ENCODE measurements at places on chromosomes 4 and X.
A peak's percentile ranks its signal among the peaks of the same experiment; 100 is the strongest.

DNA sequence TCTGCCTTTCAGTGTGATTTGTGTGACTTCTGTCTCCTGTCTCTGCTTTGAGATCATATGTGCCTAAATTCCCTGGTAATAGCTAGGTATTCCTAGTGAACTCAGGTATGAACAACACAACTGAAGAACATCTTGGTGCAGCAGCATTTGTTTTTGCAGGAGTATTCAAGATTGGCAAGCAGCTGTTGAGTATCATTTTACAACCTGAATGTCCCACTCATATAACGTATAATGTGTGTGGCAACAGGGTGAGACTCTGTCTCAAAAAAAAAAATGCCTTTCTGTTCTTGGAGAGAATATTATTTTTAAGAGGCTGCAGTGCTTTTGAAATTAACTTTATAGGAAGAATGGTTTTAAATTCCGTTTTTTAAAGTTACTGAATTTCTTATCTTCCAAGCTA, 7.7 kb downstream of the LSM6 start:
- no peak for DNase-seq

DNA sequence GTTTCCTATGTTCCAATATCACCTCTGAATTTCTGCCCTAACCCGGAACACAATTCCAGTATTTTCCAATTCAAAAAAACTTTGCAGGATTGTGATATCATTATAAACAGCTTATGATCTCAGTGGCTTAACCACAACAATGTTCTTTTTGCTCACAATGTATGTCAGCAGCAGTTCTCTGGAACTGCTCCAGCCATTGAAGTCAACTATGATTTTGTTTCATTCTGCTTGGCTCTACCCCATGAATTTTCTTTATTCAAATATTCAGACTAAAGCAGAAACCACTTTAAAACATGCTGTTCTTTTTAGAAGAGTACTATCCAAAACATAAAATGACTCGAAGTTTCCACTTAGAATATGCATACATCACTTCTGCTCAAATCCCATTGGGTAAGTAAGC, 1611.1 kb downstream of the ARAP2 start:
- no peak for DNase-seq

DNA sequence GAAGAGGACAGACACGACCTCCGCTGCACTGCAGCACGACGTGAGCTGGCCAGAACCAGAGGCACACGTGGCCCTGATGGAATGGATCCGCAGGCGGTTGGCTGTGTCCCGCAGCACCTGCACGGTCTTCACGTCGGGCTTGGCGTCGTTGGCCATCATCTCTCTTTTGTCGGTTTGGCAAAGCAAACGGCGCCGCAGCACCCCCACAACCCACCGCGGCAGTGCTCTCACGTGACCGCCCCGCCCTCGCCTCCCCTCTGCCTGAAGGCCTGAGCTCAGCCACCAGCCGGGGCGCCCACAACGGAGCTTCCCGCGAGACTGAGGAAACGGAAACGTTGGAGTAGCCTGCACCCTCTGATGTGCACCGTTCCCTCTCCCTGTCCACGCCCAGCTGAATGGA, at the start of gene TKTL2:
TKTL2 (minus strand) TSS at position 179 of the 400 bp plus-strand sequence; CDS start at position 159, 20 bp downstream.
- no peak for DNase-seq

GRCh38 chr4:153485860-153486259, 19.7 kb downstream of the TMEM131L start:
- DNase-seq, result no peak

DNA sequence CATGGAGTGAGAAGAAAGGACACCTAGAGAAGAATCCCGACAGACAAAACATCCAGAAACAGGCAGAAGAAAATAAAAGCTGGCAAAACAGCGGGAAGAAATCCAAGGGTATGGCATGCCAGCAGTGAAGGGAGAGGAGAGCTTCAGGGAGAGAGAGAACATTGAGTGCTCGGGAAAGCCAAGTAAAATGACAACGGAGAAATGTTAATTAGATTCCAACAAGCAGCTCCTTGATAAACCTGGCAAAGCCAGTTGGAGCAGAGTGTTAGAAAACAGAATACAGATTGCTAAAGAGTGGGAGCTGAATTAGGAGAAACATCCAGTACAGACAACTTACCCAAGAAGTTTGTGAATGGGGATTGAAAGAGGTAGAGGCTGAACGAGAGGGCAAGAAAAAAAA, 40.4 kb upstream of the MAOA start:
- no peak for DNase-seq

DNA sequence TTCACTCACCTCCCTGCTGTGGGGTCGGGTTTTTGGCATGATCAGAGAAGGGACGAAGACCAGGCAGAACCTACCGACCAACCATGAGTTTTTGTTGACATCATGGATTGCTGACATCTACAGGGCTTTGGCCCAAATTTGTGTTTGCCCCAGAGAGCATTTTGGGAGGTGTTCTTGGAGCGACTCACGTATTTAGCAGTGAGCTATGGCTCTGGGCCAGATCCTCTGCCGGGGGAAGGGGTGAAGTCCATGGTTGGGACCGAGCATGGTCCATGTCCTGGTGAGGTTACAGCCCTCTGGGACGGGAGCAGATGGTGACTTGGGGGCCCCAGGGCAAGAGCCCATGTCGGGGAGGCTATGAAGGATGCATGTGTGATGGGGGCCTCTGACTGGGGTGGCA, 17.4 kb downstream of the SORCS2 start:
- no peak for DNase-seq

GRCh38 chr4:159048166-159048886, 54.6 kb upstream of the RAPGEF2 start:
- peak; percentile 76 for DNase-seq

Measured in MCF 10A (cell line).